ENCODE measurements at places on chromosomes 1 and 21.

- no peak for DNase-seq
Observed at GRCh38 chr1:227769047-227769935, 34.1 kb downstream of the SNAP47 start.

- DNase-seq: no peak
Observed at GRCh38 chr21:32463367-32463766, 50.9 kb downstream of the EVA1C start.

- no peak for DNase-seq
Observed at GRCh38 chr1:151492120-151492519, 19.1 kb upstream of the CGN start.

GRCh38 chr1:212528501-212528900 is 80.1 kb upstream of the ATF3 start:
- no peak for DNase-seq

GRCh38 chr1:37255136-37255795 is 219.1 kb upstream of the ZC3H12A start:
- peak; percentile 93 for DNase-seq

GRCh38 chr1:185551008-185551407 is 183.2 kb upstream of the HMCN1 start:
- no peak for DNase-seq

DNA sequence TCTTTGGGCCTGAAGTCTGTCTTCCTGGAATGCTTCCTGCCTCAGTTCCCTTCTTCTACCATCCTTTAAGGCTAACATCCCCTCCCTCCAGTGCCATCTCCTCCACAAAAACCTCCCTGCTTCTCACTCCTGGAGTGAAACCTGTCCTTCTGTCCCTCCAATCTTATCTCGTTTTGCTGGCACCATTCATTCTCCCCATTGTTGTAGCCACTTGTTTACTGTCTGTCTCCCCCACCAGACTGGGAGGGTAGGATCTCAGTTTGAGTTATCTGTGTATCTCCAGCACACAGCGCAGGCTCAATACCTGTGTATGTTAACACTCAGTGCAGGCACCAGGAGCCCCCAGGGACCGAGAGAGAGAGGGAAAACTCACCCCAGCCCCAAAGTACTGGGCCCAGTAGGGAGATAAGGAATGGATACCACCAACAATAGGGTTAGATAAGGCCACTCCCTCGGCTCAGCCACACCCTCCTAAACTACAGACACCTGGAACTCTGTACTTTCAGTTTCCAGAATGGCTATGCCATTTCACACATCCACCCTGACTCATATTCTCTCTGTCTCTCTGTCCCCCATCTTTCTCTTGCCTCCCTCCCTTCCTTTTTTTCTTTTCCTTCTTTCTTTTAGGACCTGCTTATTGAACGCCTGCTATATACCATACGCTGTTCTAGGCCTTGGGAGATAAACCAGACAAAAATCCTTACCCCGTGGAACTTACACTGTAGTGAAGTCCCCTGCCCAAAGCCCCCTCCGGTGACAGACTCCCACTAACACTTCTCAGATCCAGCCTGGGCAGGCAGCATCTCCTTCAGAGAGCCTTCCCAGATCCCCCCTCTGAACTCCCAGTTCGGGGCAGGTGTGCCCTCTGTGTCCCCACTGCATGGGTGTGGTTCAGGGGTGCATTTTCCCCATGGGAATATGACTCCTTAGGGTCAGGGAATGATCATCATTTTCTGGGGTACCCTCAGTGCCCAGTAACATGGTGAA is 3.3 kb upstream of the SSBP3 start:
- no peak for DNase-seq

Data from GM23338 (cell line).